ENCODE measurements at places on chromosomes 7 and 10.
A peak's percentile ranks its signal among the peaks of the same experiment; 100 is the strongest.

DNA sequence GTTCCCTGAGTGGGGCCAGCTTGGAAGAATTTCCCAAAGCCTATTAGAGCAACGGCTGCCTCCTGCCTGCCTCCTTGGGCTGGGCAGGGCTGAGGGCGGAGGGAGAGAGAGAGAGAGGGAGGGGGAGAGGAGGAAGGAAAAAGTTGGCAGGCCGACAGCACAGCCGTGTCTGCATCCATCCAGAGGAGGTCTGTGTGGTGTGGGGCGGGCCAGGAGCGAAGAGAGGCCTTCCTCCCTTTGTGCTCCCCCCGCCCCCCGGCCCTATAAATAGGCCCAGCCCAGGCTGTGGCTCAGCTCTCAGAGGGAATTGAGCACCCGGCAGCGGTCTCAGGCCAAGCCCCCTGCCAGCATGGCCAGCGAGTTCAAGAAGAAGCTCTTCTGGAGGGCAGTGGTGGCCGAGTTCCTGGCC is at the start of gene AQP1:
Gene AQP1 (plus strand): TSS at position 293 of the 409 bp plus-strand sequence. CDS start 57 bp downstream, at position 350.
- DNase-seq = no peak

- no peak for DNase-seq
Measured at GRCh38 chr7:53806119-53806518, 736.1 kb upstream of the VSTM2A start.

DNA sequence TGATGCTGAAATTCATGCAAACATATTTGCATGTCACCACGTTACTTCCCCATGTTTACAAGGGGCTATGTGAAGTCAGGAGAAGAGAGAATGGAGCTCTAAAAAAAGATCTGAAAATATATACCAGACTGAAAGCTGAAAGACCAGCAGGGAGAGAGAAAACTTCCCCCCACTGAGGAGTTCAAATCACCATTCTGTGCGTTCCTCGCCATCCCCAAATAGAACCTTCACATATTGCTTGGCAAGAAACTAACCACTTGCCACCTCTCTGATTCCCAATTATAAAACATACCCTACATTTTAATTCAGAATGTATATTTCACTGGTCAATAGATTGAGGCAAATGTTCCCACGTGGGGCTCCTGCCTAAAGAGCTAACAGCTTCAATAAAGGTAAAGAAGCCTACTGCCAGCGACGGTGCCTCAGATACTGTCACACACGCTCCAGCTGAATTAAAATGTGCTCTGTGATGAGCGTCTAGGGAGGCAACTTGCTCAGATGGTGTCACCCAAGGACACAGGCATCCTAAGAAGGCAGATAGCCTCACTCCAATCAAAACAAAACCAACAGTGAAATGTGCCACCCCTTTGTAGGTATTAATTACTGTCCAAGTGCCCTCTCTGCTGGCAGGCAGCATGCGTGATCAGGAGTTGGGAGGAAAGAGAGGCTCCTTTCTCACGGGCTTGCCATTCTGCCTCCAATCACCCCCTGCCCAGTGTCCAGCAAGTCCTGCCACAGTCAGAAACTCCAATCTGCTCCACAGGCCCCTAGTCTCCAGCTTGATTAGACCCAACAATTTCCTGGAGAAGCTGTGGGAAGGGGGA is 298.2 kb downstream of the GRID1 start:
- DNase-seq = no peak

DNA sequence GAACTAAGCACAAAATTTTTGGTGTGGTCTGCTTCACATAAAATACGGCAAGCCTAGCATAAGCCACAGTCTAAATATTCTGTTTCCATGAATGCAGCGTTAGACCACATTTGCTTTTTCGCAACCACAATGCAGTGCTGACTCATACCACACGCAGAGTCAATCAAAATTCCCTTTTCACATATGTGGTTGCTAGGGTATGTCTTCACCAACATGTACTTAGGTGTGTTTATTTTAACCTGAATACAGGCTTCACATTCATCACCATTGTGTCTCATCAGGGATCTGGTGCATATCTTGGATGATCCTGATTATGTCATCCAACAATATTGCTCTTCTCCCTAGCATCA is 90.8 kb downstream of the CHN2 start:
- peak; percentile 13 for DNase-seq

DNA sequence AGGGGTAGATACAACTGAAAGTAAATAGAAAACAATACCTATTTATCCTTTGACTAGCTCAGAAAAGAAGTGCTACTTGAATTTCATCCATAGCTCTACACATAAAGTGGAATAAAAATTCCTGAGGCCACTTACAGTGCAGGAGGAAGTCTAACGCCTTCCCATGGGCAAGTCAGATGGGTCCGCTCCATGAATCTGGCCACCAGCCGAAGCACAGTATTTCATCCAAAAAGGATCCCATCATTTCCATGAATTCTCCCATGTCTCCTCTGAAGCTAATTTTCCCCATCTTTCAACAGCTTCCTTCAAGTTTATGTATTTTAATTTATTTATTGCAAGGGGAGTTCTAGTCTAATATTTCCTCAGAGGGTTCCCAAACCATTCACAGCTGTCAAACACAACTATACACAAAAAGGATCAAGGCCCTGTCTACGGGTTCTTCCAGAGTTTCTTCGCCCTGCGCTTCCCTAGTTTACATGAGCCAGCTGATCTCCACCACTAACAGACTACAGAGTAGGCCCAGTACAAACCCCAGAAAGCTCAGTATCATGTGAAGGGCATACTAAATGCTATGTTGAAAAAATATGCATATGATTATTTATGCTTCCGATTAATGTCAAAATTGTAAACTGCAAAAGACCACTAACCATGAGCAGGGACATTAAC is 184.7 kb downstream of the DOCK4 start:
- DNase-seq = no peak

DNA sequence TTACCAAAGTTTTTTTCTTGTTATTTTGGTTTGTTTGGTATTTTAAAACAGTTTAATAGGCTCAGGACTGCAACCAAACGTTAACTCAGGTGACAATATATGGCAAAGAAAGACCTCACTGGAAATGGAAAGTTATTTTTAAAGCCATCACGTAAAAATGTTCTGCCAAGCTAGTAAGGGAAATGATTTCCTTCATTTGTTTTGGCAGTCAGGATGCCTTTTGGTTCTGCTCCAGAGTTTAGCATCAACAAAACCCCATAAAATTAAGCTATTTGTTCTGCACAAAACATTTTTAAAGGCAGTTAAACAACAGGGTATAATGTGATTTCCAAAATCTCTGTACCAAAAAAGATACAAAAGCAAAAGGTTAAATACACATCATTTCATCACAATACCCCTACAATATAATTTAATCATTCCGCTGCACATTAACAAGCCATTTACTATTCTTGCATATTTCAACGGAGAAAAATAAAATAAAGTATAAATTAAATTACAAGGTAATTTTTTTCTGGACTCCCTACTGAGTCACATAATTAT is 172.4 kb downstream of the SEMA3E start:
- DNase-seq = no peak

GRCh38 chr7:3415861-3416312 is 114.8 kb downstream of the SDK1 start:
- DNase-seq = no peak

DNA sequence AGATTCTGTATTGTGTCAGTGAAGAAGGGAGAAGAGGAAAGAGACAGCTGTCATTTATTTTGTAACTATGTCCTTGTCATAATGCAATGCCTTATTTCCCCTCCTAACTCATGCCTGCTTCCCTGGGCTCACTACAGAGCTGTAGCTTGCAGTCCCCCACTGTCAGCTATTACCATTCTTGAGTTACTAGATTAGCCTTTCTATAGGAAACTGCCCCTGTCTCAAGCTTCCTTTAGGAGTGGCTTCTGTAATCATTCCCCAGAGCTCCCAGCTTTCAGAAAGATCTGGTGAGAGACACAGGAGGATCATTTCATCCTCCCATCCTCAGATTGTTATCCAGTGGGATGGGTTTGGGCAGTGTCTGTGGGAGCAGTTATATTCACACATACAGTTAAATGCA is 32.4 kb upstream of the SMKR1 start:
- no peak for DNase-seq

GRCh38 chr7:104643587-104644217 is 315.3 kb downstream of the LHFPL3 start:
- no peak for DNase-seq

- no peak for DNase-seq
Measured at GRCh38 chr10:78348411-78349164, 314.9 kb downstream of the RPS24 start.

GRCh38 chr7:4175346-4175973 is 506.6 kb upstream of the FOXK1 start:
- no peak for DNase-seq

DNA sequence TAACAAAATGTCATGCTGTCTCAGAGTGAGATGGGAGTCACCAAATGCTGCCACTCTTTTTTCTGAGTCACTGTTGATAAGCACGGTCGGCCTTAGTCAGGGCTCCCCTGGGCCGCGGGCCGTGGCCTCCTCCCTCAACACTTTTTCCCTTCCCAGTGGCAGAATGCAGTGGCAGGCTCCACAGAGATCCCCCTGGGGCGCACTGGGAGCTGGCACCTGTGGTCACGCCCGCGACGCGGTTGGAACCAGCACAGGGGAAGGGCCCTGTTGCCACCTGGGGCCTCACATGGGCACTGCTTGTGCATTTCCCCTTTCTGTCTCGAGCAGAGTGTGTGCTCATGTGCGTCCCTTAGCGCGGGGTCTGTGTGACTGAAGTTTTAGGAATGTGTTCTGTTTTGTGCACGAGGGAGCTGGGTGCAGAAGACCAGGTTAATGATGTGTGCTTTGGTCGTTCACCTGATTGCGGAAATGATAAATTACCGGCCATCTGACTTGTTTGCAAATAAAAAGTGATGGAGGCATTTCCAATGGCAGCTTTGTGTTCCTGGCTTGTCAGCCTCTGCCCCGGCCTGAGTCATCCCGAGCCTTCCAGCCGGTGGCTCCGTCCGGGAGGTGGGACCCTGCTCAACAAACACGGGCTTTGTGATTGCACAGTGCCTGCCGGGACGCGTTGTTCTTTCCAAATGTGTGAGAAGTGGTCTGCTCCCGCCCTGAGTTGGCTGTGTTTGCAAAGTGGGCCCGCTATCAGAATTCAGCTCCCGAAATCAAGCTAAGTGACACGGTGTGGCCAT is 100.7 kb downstream of the NKX6-2 start:
- no peak for DNase-seq

- no peak for DNase-seq
Measured at GRCh38 chr7:117017702-117018266, 64.5 kb downstream of the ST7 start.

- DNase-seq = no peak
Measured at GRCh38 chr10:19283786-19284185, 235.2 kb downstream of the MALRD1 start.

- no peak for DNase-seq
Measured at GRCh38 chr10:49001402-49001801, 61.8 kb upstream of the LRRC18 start.

GRCh38 chr10:54064215-54064614 is 736.8 kb downstream of the PCDH15 start:
- no peak for DNase-seq

DNA sequence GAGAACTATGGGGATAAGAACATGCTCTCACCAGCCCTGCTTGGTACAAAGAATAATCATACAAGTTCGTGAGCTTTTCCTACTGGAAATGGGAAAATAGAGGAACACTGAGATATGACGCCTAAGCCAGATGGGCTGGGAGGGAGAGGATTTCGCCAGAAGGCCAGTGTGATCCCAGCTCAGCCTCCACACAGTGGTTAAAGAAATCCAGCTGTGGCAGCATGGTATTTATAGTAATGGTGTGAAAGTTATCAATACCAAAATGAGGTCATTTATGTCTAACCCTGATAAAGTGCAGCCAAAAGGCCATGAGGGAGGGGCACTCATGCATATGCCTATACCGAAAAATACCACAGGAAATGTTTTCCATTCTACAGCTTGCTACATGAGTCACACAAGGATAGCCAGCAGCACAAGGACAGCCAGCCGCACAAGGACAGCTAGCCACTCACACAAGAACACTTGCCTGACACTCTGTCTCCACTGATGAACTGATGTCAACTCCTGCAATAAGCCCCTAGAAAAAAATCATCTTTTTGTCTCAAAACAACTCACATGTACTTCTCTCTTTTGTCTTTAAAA is 49.4 kb downstream of the FRMPD2 start:
- no peak for DNase-seq

- DNase-seq = no peak
Measured at GRCh38 chr10:37269554-37270256, 144.3 kb downstream of the ANKRD30A start.

GRCh38 chr10:21572578-21572977 is 38.5 kb downstream of the MLLT10 start:
- no peak for DNase-seq

GRCh38 chr10:91536111-91536510 is 96.8 kb downstream of the PPP1R3C start:
- DNase-seq = no peak

- DNase-seq = no peak
Measured at GRCh38 chr7:70674571-70675010, 457.4 kb upstream of the GALNT17 start.

- DNase-seq = no peak
Measured at GRCh38 chr7:112575864-112576263, 95.1 kb downstream of the LSMEM1 start.

DNA sequence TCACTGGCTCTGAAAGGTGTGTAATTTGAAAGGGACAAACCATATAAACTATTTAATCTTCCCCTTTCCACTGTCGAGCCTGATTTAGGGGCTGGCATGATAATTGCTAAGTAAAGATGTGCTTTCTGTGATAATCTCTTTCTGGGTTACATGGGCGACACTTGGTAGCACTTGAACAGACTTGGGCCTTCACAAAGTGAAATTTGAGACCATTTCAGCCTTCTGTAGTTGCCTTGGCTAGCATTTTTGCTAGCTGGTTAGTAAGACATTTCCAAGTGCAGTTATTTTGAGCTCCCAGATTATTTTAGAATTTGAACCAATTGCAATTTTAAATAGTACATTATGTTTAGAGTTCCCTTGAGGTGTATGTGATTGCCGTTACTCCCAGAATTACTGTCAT is 432.7 kb upstream of the GALNT17 start:
- DNase-seq = no peak

DNA sequence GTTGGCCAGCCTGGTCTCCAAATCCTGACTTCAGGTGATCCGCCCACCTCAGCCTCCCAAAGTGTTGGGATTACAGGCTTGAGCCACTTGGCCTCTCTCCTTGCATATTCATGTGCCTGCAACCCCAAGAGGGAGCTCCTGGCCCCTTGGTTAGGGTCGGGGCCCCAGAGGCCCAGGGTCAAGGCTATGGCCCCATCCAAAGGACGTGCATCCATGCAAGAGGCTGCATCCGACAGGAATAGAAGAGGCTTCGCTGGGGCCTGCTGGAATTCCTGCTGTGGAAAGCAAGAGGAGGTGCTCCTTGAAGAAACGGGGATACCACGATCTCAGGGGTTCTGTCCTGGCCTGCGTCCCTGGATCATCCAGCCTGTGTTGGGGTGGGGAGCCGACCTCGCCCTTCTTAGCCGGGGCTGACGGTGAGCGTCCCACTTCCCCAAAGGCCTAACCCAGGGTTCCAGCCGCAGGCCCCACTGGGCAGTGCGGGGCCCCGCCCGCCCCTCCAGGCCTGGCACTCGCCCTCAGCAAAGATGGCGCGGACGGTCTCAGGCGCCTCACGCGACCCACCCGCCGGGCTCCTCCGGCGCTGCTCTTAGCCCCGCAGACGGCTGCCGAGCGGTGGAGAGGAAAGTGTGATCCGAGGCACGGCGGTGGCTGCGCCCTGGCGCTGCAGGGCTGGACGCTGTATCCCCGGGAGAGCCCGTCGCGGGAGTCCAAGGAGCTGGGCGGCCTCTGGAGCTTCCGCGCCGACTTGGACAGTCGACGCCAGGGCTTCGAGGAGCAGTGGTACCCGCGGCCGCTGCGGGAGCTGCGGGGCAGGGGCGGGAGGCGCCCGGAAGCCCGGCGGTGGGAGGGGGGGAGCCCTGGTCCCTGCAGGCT is 54.7 kb downstream of the ZNF727 start:
- no peak for DNase-seq

- DNase-seq = no peak
Measured at GRCh38 chr10:58189269-58189668, 78.4 kb downstream of the IPMK start.

Measured in T-cell (primary cell).